ENCODE measurements at places on chromosomes 13 and 19.

DNA sequence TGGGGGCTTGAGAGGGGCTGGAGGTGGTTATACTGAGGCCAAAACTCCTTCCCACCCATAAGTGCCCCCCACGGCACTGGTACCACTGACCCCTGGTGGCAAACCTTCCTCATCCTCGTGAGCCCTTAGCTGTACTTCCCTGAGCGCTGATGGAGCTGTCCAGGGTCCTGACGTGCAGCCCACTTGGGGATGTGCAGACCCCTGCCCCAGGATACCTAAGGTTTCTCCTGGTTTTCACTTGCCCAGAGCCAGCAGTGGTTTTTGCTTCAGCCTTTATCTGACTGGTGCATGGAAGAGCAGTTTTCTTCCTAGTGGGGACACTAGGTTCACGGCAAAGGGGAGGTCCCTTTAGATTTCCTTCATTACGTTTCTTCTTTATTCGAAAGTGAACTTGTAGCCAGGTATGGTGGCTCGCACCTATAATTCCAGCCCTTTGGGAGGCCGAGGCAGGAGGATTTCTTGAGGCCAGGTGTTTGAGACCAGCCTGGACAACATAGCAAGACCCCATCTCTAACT lies 28.7 kb upstream of the KCTD15 start:
- peak; percentile 81 for DNase-seq

DNA sequence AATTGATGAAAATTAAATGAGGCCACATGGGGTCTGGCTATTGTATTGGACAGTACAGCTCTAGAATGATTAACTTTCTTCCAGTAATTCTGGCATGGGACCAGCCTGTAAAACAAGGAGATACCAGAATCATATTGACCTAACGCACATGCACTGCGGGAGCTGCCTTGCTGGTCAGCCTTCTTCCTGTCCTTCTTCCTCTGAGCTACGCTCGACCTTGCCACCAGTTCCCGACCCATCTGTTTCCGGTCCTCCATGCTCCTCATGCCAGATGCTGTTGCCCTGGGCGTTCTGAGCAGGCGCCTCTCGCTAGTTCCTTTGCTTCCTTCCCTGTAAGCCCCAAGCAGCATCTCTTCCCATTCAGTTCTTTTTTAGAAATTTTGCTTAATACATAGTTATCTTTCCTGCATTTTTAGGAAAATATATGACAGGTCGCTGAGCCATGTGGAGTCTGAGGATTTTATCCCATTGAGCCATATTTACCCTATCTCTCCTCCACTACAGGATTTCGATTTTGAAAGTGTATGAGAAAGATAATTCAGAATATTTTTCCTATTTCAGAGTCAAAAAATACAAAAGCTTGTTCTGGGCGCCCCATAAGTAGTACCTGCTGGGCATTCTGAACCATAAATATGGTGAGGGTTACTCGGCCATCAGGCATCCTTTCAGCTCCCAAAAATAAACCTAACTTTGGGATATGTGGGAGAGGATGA lies 38.6 kb downstream of the TNFRSF19 start:
- no peak for DNase-seq

DNA sequence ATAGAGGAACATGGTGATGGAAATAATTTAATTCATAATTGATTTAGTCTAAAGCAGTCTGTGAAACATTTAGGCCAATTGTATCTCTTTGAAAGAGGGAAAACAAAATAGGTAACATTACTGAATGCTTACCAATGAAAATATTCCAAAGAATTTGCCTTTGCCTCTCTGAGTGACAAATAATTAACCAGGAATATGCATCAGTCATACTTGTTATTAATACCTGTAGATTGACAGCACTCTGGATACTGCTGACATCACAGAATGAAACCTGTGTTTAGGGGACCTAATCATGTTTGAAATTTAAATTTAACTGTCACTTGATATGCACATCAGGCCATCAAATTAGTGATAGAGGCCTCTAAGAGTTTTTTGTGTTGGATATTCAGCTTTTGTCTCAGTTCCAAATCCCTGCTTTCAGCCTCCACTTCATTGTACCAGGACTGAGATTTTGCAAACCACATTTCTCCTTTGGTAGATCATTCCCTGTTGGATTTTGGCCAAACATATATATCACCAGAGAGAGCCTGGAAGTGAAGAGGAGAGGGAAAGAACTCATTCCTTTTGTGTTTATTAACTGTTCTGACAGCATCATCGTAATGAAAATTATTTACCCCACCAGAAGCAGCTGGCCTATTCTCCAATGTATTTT lies 64.8 kb upstream of the KLHL1 start:
- no peak for DNase-seq

- DNase-seq = no peak
These were observed 1.1 kb downstream of the SOX1 start for GRCh38 chr13:112067871-112068539.

DNA sequence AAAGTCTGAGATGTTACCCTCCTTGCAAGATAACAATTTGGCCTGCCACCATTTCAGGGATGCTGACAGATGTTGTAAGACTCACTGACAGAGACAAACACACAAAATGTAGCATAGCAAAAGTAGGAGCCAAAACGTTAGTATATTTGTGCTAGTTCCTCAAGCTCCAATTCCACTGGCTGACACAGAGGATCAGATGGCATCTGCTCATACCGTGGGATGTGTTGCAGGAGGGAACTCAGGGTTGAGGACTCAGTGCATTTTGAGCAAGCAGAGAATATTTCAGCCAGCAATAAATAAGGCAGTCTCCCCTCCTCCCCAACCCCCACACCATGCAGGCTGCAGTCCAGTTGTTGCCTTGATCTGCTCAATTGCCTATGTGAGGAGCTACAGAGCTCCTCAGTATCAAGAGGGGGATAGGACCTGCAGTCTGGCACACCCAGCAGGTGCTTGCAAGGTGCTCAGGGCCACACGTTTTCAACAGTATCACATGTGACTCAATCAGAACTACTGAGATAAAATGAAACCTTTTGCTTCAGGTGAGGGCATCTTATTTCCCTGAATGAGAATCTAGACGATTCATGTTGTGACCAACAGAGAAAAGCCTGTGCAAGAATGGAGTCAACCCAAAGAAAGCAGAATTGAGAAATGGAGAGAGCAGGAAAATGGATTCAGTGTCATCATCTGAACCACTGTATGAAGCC lies 23.6 kb upstream of the LRCH1 start:
- no peak for DNase-seq

GRCh38 chr13:110408286-110408685 lies 101.2 kb downstream of the COL4A2 start:
- no peak for DNase-seq

- DNase-seq = no peak
These were observed 6.2 kb downstream of the ZNF444 start for GRCh38 chr19:56147307-56147706.

DNA sequence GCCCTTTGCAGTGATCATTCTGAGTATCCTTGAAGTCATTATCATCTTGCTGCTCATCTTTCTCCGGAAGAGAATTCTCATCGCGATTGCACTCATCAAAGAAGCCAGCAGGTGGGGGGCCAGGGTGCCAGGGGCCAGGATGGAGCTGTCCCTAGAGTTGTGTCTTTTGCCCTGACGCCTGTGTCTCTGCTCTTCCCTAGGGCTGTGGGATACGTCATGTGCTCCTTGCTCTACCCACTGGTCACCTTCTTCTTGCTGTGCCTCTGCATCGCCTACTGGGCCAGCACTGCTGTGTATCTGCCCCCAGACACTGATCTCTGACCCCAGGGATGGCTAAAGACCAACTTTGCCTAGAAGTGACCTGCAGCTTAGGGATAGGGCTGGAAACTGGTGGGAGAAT lies 9.6 kb downstream of the SLC44A2 start:
- no peak for DNase-seq

- DNase-seq = no peak
These were observed 217.0 kb upstream of the PRR20A start for GRCh38 chr13:56923626-56924140.

DNA sequence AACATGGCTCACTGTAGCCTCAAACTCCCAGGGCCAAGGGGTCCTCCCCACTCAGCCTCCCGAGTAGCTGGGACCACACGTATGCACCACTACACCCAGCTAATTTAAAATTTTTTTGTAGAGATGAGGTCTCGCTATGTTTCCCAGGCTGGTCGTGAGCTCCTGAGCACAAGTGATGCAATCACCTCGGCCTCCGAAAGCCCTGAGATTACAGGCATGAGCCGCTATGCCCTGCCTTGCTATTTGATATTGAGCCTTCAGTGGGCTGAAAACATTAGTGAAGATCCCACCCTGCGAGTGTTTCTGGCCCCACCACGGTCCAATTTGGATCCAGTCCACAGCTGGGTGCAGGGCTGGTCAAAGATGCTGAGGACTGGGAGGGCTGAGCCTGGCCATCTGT lies 65.9 kb downstream of the TRPM4 start:
- no peak for DNase-seq

GRCh38 chr19:33208371-33208895 lies 14.3 kb downstream of the LRP3 start:
- no peak for DNase-seq

DNA sequence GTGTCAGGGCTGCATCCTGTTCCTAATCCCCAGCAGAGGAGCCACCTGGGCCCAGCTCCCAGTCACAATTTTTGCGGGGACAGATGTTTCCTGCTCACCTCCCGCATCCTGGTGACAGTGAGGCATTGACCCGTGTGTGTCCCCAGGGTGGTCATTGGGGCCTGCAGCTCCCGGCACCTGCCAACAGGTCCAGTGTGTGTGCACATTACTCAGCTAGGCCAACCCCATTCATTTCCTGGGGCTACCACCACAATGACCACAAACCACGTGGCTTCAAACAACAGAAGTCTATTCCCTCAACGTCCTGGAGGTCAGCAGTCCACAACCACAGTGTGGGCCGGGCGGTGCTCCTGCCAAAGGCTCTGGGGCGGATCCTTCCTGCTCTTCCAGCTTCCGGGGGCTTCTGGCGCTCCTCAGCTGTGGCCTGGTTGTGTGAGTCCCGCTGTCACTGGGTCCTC lies 11.9 kb upstream of the F2RL3 start:
- DNase-seq = no peak

DNA sequence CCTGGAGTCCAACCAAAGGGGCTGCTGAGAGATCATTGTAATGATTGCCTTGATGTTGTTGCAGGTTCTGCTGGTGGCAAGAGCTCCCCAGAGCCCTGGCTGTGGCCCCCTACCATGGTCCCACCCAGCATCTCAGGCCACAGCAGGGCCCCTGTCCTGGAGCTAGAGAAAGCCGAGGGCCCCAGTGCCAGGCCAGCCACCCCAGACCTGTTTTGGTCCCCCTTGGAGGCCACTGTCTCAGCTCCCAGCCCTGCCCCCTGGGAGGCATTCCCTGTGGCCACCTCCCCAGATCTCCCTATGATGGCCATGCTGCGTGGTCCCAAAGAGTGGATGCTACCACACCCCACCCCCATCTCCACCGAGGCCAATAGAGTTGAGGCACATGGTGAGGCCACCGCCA lies 15.5 kb downstream of the NCAN start:
- no peak for DNase-seq

DNA sequence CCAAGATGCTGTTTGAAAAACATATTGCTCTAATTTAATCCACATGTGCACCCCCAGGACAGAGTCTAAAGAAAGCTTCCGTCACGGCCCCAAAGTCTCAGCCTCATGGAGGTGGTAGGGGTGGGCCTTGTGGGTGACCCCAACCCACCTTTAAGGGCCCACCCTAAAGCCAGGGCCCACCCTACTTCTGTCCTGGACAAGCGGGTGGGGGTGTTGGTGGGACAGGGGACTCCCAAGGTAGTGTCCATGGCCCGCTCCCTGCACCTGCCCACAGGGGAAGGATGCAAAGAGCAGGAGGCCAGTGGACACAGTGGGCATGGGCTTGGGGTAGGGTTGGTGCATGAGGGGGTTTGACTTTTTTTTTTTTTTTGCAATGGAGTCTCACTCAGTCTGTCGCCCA lies 66.8 kb downstream of the KCTD15 start:
- DNase-seq = no peak

DNA sequence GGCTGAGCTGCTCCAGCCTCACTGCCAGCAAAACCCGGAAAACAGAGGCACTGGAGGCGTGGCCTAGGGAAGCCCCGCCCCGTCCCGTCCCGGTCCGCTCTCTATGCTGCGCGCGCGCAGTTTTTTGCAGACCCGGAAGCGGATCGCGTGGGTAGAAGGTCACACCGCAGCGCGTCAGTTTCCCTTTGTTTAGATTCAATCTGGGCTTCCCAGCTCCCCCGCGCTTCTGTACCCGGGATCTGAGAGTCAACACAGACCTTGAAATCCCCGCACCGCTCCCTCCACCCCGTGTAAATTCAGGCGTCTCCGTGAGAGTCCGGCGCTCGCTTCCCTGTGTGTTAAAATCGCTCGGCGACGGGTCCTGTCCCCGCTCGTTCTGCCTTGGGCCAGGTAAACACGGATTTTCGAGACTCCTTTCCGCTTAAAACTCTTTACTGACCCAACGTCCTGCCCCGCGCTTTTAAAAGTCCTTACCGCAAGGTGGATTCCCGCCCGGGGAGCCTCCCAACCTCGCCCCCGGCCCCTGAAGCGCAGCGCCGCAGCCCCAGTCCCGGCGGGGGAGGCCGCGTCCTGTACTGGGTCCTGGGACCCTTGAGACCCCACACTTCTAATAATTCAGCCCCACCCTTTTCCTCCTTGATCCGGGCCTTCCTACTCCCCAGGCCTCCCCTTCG lies at the start of gene ZNF610:
ZNF610 (plus strand) TSS at position 127 of the 674 bp plus-strand sequence. CDS start 12,930 bp downstream, outside the sequence.
- DNase-seq = peak; percentile 82

DNA sequence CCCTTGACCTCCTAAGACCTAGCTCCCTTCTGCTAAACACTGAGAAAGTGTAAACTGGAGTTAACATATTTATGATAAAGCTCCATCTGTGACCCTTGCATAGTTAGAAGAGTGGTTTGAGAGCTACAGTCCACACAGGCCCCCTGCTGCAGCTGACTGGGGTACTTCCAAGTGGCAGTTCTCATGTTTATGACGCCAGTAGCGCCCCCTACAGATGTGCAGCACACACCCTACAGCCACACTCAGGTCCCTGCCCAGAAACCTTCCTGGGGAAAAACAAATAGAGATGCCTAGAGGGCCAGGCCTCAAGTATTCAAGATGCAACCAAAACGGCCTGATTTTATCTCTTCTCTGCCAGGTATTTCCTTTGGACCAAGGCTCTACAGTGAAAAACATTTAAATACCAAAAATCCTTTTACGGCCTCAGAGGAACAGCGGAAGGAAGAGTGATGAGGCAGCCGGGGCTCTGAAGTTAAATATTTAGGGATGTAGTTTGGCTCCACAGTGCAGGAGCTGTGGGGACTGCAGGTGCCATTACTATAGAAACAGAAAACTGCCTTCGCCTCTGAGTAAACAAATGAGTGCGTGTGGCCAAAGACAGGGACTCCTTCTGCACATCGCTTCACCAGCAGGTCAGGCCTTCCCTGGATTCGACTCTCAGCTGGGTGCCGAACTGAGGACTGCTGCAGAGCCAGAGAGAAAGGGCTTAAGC lies 553.1 kb downstream of the EFNB2 start:
- no peak for DNase-seq

GRCh38 chr19:55115446-55116065 lies 1.9 kb downstream of the PPP1R12C start:
- DNase-seq = no peak

DNA sequence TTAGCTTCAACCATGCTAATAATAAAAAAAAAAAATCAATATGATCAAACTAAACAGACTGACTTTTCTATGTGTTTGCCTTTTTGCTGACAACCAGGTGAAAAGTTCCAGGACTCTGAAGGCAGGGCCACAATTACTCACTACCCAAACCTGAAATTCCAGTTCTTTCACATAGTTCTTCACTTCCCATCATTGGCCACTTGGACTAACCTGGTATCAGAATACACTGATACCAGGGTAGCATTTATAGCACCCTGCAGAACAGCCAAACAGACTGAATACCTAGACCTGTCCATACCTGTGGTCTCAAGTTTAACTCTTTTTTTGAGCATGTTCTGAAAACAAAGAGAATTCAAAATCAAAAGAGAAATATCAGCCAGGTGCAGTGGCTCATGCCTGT lies 25.1 kb downstream of the ELF1 start:
- DNase-seq = no peak

- DNase-seq = no peak
These were observed 65.2 kb upstream of the LRCH1 start for GRCh38 chr13:46487748-46488147.

Data from neural crest cell (in vitro differentiated cells).